ENCODE measurements at places on chromosomes 3 and 15.

DNA sequence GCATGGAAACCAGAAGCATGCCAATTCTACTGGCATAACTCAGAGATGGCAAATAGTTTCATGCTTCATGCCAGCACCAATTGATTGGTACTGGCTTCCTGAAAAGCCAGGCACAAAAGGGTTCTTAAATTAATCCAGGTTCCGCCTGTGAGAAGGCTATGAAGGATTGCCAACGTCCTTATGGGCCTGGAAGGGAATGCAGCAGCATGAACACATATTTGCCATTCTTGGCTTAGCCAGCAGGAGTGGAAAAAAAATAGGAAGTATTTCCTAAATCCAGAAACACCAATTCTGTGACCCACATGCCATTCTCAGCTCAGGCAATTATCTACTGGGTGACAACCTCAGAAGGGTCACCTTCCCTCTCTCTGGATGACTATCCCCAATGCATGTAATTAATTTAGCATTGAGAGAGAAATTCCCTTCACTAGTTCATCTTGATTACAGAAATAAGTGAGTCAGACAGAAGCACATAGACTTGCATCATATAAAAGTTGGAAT is 36.0 kb downstream of the ADAMTS9 start:
- DNase-seq = no peak

DNA sequence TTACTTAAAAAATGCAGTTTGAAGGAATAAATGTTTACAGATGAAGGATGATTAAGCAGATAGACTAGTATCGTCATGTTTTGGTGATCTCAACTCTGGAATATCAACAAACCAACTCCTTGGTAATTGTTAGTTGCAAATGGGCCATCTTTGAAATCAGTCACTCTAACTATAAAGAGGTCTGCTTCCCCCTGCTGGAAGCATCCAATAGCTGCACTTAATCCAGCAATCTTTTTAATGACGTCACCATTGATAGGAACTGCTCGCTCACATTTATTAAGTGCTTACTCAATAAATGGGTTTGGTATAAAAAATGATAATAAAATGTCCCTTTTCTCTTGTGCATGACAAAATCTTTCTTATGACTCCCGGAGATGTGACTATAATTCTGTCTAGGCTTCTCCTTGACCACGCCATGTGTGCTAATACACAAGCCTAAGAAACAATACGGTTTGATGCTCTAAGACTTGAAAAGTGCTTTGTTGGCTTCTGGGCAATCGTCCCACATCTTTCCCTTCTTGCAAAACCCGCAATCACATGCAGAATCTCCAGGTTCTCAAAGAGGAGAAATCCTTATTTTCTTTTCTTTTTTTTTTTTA is 227.6 kb upstream of the POU1F1 start:
- DNase-seq = no peak

GRCh38 chr3:34159613-34160420 is 361.4 kb downstream of the PDCD6IP start:
- no peak for DNase-seq

GRCh38 chr3:31829826-31830426 is 151.1 kb downstream of the OSBPL10 start:
- no peak for DNase-seq

DNA sequence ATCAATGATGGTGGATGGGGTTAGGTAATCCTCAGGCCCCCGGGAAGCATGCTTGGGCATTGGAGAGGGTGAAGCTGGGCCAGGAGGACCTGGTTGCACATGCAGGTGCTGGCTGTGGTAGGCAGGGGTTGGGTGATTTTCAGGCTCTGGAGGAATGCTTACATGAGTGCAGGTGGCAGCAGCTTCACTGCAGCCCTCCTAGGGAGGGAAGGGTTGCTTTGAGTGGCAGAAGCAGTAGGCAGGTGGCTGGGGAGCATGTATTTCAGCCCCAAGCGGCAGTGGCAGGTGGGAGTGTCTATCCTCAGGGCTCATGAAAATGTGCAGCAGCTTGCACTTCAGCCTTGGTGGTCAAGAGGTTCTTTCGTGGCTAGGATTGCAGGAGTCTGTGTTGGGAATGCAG is 230.0 kb upstream of the CTNNB1 start:
- no peak for DNase-seq

- no peak for DNase-seq
Observed at GRCh38 chr3:147159141-147159540, 247.2 kb downstream of the ZIC4 start.

- no peak for DNase-seq
Observed at GRCh38 chr3:88369767-88370166, 220.0 kb downstream of the C3orf38 start.

DNA sequence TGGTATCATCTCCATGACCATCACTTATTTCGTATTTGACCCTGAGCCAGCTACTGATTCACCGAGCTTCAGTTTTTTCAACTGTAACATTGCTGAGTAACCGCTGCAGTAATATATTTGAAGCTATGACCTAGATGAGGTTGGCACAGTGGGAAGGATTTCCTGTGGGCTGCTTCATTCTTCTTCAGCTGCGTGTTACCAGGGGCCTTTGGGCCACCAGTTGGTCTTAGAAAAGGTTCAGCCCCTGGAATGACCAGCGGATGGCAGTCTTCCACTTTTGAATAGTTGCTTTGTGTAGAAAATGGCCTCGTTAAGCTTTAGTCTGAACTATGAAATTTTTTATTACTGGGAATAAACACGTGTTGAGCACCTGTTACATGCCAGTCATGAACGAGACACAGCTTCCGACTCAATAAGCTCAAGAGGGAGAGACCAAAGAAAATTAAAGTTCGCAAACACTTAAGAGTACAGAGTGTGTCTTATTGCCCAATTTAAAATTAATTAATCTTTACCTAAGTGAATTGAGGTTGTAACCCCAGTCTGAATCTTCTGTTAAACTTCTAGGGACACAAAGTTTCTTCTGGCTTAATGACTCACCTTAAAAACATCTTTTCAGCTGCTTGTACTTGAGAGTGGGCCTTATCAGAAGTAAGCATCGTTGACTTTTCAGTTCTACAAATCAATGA is 57.6 kb upstream of the NR2E3 start:
- DNase-seq = no peak

DNA sequence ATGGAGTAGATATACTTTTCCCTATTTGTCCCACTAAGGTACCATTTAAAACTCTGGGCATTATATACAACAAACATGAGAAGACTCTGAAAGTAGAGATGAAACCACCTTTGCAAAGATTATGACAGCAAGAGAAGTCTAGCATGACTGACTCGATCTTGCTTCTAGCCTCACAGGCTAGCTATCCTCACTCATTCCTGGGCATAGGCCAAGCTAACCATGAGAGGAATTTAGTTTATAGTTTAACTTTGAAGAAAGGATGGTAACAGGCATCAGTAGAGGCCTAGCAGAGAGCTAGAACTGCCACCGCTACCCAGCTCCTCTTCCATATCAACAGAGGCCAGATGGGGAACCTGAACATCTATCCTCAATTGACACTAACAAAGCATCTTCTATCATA is 63.5 kb upstream of the FSIP1 start:
- no peak for DNase-seq

DNA sequence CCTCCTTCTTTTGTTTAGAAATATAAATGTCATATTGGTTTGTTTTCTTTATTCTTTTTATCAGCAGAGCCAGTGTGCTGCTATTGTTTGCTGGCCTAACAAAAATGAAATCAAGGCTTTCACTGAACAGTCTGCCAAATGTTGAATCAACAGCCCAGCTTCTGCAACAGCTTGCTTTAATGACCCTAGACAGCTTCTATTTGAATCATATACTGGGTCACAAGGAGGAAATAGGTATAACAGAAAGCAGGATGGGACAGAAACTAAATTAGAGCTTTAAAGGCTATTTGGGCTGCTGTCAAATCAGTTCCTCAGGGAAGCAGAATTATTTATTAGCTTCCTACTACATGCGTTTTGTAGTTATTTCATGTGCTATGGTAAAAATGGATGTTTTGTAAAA is 12.1 kb upstream of the DNAJC13 start:
- DNase-seq = no peak

DNA sequence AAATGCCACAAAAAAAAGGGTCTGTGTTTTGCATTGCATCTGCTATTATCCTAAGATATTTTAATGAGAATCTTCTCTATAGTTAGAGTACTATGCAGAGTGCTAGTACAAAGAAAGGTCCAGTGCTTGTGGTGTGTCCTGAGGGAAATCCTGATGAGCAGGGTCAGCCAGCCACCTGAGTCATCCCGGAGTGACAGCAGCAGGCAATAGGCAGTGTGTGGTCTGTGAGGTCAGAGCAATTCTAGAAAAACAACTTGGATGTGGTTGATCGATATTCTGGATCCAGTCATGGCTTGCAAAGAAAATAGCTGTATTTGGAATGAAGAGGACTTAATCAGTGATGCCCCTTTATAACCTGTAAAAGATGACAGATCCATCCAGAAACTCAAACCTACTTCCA is 119.2 kb downstream of the CTNNB1 start:
- no peak for DNase-seq

GRCh38 chr3:187943677-187944389 is 198.6 kb upstream of the BCL6 start:
- no peak for DNase-seq

DNA sequence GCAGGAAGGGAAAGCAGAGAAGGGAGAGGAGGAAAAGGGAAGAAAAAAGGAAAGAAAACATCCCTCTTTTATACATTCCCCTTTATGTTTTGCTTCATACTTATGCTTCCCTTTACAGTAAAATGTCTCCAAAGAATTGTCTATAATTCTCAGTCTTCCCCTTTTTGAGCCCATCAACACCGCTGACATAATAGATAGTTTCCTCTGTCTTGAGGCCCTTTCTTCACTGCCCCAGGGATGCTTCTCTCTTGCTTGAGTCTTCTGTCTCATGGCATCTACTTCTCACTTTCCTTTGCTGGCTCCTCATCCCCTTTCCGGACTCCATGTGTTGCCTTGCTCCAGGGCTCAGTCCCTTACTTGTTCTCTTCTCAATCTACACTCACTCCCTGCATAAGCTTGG is 99.7 kb upstream of the DAZL start:
- no peak for DNase-seq

DNA sequence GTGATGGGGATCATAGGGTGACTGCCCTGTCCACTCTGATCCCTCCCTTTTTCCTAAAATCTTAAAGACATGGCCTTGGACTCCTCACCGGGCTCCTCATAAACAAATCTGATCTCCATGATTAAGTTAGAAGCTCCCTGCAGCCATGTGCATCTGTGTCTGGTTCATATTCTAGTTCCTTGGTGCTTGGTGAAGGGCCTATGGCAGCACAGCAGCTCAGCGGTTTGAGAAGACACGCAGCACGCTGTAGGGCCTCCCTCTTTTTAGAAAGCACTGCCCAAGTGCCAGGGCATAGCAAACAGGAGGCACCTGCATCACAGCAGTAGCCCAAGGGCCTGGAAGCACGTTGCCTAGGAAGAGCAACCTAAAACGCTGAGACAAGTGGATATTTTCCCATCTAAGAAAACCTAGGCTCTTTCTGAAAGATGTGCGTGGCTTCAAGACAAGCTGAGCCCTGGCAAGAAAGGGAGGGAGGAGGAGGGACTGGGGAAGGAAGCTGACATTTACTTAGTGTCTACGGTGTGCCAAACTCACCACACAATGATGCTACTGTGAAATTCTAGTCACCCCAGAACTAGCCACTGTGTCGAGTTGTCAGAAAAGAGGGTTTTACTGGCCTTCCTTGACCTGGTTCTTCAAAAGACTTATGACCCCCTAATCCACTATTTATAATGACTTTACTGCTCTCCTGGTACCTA is 14.9 kb upstream of the ULK3 start:
- no peak for DNase-seq

DNA sequence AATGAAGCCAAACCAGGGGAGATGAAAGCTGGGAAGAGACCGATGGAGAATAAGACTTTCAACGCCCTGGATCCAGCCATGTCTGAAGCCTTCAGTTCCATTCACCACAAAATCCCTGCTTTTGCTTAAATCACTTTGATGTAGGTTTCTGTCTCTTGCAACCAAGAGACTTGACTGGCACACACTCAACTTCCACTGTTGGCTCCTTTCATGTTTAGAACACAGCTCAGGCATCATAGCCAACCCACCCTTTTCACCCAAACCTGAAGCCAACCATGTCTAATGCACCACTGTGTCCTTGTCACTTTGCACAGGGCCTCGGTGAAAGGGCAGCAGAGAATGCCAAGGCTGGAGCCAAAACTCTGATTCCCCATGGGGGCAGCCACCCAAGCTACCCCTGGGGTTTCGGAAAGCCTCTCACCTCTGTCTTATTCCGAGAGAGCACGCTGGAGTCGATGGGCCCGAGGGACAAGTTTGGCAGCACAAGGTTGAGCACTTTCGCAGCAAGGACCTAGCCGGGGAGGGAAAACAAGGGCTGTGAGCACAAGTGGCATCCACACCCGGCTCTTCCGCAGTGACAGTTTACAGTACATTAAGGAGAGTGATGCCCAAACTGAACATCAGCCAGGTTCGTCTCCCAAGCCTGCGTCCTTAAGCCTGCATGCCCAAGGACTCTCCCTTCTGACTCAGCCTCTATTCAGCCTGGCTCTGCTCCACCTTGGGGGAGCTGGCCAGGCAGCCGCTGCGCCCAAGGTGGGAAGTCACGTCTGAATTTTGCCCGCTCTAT is 37.6 kb downstream of the ABTB1 start:
- no peak for DNase-seq

DNA sequence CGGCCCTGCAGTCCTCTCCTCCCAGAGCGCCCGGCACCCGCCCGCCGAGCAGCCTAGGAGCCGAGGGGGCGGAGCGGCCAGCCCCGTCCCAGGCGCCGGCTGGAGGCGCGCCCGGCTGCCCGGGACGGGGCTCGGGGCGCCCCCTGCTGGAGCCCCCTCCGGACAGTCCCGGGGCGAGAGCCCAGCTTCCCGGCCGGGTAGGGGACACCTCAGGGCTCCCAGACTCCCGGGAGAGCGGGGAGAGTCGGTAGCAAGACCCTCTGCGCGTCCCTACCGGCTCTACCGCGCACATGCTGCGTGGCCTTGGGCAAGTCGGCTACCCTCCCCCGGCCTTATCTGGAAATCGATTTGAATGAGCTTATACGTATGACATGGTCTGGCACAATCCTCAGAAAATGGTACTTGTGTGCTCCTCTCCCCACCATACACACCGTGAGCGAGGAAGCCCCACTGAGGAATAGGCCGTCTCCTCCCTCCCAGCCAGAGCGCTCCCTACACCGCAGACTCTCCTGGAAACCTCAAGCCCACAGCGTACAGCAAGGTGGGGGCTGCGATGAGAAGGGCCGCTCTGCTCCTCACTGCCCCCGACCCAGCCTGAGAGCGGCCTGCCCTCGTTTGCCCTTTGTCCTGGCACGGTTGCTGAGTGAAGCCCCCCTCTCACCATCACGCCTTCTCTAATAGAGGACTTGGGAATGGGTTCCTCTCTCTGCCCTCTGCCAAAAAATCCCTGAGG is at the start of gene DAPK2:
Gene DAPK2, minus strand, starts transcription at position 65 of the 733 bp plus-strand sequence. CDS start 6,224 bp downstream, outside the sequence.
- DNase-seq = peak; percentile 29

GRCh38 chr15:77527831-77528231 is 104.9 kb downstream of the LINGO1 start:
- no peak for DNase-seq

DNA sequence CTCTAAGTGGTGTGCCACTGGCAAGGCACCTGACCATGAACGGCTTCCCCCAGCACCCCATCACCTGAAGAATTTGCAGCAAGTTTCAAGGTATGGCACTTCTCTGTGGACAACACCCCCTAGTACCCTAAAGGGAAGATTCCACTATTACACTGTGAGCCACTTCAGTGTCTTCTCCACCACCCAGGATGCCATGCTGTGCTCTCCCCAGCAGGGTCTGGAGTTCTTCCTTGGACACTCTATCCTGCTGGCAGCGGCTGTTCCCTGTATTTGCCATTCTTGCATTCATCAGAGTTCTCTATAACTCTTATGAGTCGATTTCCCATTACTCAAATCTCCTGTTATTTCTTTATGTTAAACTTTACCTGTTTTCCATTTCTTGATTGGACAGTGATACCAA is 33.9 kb upstream of the RNU6-1 start:
- DNase-seq = no peak

- DNase-seq = no peak
Observed at GRCh38 chr15:39009740-39010139, 445.1 kb upstream of the RASGRP1 start.
